Stimulated activated CD4-positive, alpha-beta T cell treated with anti-CD3 and anti-CD28 coated beads, Interleukin-1b, Interleukin-23, amount 100 ng/mL, for 1 hour (primary cell): ENCODE measurements at places on chromosomes 3 and 15.

- DNase-seq = peak; percentile 56
These were observed 29.5 kb downstream of the CCDC12 start for GRCh38 chr3:46946856-46947545.

GRCh38 chr15:73049564-73050215, 2.6 kb upstream of the NEO1 start:
- no peak for DNase-seq

GRCh38 chr3:196604548-196604947, 34.9 kb upstream of the NRROS start:
- DNase-seq = peak; percentile 38

DNA sequence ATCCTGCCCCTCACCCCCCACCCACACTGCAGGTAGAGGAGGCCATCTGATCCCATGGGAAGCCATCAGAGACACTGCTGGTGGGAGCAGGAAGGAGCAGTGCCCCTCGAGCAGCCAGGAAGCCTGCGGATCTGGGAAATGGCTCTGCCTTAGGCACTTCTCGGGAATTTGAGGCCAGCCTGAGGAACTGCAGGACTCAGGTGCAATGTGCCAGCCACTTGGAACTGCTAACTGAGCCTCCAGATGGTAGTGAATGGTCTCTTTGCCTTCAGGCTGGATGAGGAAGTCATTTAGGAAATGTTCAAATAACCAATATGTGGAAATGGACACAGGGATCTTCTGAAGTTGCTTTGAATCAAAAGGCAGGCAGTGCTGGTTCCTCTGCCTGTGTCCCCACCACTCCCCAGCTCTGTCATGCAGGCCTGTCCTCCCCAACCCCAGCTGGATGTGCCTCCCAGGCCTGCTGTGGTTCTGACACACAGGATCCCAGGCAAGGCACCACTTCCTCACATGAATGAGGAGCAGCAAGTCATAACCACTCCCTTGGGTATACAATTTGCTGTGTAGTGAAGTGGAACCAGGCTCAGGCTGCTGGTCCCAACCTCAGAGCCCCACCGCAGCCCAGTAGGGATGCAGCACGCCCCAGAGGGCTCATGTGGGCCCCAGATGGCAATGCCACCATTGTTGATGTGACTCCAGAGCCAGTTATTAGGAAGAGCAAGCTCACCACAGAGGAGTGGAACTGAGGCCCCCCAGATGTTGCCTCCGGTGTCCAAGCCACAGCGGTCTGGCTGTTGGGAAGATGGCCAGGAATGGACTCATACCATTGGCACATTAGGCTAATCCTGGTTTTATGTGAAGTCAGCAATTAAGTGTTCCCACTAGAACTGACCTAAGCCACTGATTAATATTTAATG, 46.5 kb upstream of the LIMD1 start:
- DNase-seq = no peak

- DNase-seq = no peak
These were observed 146.6 kb downstream of the RBMS3 start for GRCh38 chr3:29427266-29428103.

- no peak for DNase-seq
These were observed 713.2 kb downstream of the NLGN1 start for GRCh38 chr3:174110761-174111160.

GRCh38 chr15:88220443-88221335, 35.9 kb downstream of the NTRK3 start:
- no peak for DNase-seq

DNA sequence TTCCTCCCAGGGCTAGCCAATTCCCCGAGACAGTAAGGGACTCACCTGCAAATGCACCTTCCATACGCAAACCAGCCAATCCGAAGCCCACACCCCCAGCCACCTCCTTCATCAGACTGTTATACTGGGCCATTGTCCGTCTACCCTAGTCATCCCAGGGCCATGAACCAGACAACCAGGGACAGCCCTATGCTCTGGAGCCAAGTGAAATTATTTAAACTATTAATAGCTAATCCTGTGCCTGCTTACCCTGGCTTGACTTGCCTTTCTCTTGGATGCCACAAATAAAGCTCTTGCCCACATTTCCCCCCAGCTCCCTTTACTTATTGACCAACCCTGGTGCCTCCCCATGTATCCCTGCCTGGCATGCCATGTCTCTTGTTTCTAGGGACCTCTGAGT, 4.0 kb upstream of the CHRNB4 start:
- no peak for DNase-seq

- no peak for DNase-seq
These were observed 108.2 kb downstream of the TP63 start for GRCh38 chr3:189739378-189739777.

DNA sequence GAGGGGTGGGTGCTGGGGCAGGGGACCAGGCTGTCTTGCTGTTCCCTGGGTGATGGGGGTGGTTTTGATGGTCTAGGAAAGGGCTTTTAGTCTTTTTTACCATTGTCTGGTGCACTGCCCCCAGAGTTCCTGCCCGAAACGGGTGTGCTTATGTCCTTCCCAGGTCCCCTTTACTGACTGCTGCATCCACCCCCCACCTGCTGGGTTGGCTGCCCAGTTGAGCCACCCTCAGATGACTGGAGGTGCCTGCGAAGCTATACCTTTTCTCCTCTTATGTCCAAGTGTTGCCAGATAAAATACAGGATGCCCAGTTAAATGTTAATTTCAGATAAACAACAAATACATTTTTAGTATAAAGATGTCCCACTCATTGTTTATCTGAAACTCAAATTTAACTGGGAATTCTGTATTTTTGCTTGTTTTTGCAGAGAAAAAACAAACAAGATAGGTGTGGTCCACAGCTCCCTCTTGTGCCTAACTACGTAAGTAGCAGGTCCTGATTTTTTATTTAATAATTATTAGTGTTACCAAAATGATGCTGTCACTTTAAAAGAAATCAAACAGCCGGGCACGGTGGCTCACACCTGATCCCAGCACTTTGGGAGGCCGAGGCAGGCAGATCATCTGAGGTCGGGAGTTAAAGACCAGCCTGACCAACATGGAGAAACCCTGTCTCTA, 6.1 kb upstream of the RPP14 start:
- no peak for DNase-seq

DNA sequence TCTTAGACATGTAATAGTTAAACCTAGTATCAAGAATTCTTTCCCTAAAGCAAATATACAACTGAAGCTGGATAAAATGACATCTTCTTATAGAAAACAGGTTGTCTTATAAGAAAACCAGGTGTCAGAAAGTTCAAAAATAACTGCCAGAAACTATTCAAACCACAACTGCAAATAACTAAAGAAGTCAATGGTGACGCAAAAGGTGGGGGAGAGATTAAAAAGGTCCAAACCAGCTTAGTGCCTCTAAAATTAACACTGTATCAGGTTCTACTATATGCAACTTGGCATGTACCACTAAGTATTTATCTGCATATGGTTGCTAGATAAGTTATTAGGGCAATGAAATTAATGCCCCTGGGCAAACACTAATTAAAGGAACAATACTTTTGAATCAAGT, 136.8 kb downstream of the TBL1XR1 start:
- no peak for DNase-seq

DNA sequence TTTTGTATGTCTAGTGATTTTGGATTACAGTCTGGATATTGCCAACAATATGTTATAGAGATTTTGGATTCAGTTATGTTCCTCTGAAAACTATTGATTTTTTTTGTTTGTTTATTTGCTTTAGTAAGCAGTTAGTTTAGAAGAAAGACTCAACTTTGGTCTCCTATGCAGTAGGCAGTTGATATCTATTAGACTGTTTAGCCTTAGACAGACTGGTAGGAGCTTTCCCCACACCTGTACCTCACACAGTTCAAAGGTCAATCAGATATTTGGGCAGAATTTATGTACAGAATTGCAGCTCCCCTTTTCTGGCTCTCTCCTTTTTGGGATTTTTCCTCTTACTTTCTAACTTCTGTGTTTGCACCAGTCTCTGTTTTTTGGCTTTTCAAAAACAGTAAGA, 42.3 kb downstream of the IL20RB start:
- no peak for DNase-seq

DNA sequence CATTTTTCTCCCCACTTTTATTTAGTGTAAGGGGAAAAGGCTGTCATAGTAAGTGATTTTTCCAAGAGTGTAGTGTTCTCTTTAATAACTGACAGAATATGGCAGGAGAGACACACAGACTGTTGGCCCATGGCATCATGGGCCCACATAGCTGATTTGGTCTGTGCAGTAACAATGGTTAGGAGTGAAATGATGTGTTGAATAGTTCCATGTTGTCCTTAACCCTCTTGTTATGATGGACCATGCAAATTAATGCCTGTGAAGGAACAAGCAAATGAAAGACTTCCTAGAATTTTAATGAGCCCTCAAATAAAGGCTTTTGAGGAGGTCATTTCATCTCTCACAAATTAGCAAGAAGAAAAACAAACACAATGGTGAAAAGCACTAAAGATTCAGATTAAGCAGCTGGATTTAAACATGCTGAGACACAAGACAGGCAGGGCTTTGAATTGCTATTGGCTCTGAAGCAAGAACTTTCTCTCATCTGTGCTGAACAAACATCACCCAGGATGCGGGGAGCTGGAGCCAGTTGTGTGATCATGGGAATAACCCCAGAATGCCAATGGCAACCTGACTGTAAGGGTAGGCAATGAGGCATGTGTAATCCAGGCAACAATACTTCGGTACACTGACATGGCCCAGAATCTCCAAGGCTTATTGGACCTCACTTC, 136.7 kb upstream of the VEPH1 start:
- no peak for DNase-seq

- DNase-seq = no peak
These were observed 113.3 kb upstream of the LIPC start for GRCh38 chr15:58318517-58318916.

DNA sequence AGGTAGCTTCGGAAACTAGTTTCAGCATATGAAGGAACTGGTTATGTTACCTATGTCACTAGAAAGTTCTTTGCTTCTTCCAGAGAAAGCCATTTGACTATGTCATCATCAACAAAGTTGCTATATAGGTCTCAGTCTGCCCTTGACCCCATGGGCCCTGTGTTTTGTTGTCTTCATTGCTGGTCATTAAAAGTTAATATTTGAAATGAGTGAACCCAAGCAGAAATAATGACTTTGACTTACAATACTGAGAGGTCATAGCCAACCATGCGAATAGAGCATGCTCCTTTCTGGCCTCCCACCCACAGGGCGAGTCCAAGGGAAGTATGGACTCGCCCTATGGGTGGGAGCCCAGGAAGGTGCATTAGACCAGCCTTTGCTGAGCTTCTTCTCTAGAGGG, 40.9 kb downstream of the APH1B start:
- DNase-seq = no peak

- no peak for DNase-seq
These were observed 157.6 kb upstream of the VEPH1 start for GRCh38 chr3:157660847-157661246.

DNA sequence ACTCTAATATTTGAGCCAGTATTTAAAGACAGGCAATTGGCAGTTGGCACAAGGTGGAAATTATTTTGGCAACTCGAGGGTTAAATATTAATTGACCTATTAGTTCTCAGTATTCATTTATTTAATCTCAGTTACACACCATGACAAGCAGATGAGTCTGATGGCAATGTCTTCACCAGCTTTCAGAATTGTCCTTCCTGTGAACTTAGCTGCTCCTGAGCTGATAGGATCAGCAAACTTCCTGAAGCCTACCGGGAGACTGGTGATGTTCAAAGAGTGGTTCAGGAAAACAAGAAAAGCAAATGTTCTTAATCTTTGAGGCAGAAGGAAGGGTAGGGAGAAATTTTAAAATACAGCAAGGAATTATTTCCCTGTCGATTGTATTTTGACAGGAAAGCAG, 522.2 kb downstream of the SOX2 start:
- no peak for DNase-seq

DNA sequence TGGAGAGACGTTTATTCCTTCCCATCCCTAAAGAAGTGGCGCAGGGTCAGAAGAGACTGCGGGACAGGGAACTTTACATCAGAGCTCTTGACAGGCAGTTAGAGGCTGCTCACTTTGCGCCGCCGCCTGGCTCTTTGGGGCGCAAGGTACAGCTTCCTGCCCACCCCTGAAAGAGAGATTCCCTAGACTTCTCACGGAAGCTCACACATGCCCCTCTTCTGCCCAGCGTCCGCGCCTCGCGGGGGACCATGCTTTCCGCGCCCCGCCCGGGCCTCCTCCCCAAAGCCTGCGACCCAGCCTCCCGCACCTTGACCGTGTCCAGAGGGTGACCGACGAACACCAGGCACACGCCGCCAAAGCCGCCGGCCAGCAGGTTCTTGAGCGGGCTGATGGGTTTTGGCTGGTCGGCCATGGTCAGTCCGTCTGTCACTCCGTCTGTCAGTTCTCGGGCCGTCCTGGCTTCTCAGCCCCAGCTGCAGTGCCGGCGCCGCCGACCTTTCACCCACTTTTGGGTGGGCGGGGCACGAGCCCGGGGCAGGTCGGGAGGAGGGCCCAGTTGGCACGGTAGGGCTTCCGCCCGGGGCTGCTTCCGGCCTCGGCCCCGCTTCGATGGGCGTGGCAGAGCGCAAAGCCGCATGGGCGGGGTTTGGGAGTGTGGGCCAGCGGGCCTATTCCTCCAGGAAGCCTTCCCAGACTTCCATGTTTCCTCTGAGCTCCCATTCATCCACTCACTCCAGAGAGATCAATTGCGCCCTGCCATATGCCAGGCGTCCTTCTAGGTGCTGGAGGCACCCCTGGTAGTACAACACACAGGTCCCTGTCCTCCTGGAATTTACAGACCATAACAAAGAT, at the start of gene SLC25A20:
TSS of gene SLC25A20 (minus strand) at position 500 of the 852 bp plus-strand sequence. CDS start at position 412, 88 bp downstream.
- peak; percentile 74 for DNase-seq

DNA sequence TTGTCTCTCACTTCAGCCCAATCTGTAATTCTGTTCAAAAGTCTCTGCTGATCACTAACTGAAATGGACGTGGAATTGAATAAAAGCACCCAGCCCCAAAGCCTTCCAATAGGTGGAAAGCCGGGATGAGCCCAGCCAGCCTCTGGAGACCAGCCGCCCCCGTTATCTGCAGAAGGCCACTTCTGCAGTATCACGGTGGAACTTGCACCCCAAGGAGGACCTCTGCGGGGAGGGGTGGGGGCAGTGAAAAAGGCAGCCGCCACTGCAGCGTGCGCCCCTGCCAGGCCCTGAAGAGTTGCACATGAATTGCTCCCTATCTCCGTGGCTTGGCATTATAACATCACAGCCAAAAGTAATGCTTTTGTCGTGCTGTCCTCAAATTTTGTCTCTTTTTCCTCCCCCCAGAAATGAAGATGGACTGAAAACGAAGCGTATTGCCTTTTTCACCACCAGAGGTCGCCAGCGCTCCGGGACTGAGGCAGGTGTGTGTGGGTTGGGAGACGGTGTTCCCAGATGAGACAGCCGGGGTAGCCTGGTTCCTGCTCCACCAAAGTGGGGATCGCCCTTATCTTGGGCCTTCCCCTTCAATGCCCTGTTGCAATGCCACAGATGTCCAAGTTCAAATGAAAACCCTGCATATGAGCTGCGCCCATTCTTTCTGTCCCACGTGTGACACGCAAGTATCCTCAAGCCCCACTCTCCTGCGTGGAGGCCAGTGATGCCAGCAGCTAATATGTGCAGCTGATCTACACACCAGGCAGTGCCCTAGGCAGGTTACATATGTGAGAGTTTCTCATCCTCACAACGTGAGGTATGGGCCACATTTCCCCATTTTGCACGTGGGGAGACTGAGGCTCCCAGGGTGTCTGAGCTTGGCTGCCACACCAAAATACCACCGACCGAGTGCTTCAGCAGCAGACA, 96.0 kb downstream of the LRRK1 start:
- DNase-seq = peak; percentile 21

GRCh38 chr3:88248658-88249057, 98.9 kb downstream of the C3orf38 start:
- no peak for DNase-seq
